Inflammatory macrophage (primary cell): ENCODE measurements at places on chromosomes 4 and X.

GRCh38 chrX:19563746-19564145 lies 48.4 kb upstream of the MAP3K15 start:
- DNase-seq = no peak

GRCh38 chr4:107736924-107737448 lies 17.0 kb upstream of the PAPSS1 start:
- DNase-seq = peak; percentile 38

GRCh38 chrX:19100586-19100985 lies 21.7 kb downstream of the ADGRG2 start:
- no peak for DNase-seq

- no peak for DNase-seq
Measured at GRCh38 chr4:183888564-183888963, 16.5 kb upstream of the STOX2 start.

- no peak for DNase-seq
Measured at GRCh38 chr4:31905363-31905762, 1185.2 kb downstream of the PCDH7 start.

GRCh38 chr4:141730805-141731204 lies 94.4 kb downstream of the IL15 start:
- no peak for DNase-seq

- peak; percentile 12 for DNase-seq
Measured at GRCh38 chr4:82382751-82383150, 9.0 kb upstream of the HNRNPD start.

- DNase-seq = no peak
Measured at GRCh38 chrX:103309860-103310554, 783 bp downstream of the BEX2 start.

GRCh38 chr4:18285357-18285756 lies 263.8 kb upstream of the LCORL start:
- no peak for DNase-seq

DNA sequence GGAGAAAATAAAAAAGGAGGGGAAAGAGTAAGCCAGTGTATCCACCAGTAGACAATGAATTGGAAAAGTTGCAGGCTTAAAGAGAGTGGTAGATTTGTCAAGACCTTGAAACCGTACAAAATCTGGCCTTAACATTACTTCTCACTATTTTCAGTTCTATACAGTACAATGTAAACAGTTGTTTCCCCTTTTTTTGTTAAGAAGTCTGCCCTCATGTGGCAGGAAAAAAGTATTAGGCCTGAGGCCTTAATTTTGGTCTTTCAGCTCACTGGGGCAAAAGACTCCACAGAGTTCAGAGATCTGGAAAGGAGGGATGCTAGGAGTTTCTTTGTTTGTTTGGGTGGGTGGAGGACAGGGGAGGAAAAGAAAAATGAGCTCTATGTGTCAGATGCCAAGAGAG lies 92.8 kb upstream of the CCDC160 start:
- DNase-seq = peak; percentile 30

DNA sequence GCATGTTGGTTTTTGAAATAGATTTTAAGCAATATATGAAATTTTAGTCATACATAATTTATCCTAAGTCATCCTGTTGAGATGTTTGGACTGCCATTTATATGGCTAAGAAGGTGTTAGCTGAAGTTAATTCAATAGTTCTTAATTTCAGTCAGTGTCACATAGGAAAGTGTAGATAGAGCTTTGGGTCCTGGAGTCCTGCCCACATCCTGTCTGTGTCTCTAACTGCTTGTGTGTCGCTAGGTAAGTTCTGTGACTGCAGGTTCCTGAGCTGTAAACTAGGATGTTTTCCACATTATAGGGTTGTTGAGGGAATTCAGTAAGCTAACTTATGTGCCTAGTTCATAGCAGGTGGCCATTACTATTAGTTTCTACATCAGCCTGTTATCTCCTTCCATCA lies 20.7 kb downstream of the OFD1 start:
- DNase-seq = no peak

DNA sequence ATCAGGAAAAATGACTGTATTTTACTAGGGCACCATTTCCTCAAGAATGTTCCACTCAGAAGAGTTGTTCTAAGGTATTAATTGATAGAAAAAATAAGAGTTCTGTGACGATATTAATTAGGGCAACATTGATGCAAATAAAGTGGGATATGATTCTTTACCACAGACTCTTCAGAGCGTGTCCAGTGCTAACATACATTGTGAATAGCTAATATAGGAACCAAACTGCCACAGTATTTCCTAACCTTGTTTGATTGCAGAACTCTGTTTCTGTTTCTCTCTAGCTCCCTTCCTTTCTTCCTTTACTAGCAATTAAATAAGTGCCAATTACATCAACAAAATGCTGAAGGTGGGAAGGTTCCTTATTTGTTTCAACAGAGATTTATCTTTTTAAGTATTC lies 154.1 kb upstream of the CPEB2 start:
- peak; percentile 85 for DNase-seq

- no peak for DNase-seq
Measured at GRCh38 chrX:39301036-39301435, 499.8 kb downstream of the MID1IP1 start.

DNA sequence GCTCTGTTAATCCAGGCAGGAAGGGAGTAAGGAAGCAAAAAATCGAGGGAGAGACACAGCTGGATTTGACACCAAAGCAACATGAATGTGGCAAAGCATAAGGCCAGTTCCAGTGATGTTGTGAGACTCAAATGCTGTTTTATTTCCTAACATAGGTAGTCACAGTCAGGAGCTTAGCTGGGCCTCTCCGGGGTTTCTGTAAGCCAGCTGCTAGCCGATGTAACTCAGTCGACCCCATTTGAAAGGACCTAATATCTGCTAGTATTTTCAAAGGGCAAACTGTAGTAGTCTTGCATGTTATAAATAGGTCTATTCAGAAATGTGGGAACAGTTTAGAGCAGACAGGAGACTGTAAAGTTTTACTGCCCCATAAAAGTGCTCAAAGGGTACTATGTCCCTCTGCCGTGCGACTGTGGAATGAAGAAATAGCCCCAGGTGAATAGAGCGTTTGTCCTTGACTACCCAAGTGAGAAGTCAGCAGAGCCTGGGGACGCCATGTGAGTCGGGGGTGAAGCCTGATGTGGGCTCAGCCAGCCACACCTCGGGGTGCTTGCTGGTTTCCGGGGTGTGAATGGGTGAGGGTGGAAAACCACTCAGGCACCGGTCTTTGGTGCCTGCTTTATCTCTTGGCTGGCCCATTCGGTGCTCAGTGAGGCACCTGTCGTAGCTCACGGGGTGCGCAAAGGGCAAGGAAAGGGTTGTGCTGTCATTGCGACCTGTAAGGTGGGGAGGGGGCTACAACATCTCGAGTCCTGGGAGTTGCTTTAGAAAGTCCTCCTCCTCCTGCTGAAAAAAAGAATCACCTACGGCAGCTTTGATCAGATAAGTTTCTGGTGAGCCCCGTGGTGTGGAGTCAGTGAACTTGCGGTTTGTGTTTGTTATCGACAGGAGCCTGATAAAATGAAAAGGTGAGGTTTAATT lies 745 bp downstream of the TRIM2 start:
- DNase-seq = no peak

GRCh38 chrX:73913580-73913979 lies 350.6 kb downstream of the CHIC1 start:
- no peak for DNase-seq

DNA sequence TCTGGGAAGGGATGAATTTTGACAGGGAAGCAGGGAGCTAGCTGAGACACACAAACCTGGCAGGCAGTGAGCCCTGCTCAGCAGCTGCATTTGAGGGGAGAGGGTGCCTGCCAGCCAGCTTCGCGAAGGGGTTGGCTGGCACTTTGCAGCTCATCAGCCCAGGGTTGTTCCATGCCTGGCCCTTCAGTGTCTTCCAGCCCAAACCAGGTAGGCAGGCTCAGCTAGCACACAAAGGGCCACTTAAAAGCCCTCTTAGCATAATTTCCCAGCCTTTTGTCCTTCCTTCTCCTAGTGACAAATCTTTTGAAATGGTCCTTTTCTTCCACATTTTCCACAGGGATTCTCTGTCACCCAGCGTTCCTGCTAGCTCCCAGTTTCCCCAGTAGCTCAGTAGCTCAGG lies 4.3 kb upstream of the FRMPD3 start:
- no peak for DNase-seq

DNA sequence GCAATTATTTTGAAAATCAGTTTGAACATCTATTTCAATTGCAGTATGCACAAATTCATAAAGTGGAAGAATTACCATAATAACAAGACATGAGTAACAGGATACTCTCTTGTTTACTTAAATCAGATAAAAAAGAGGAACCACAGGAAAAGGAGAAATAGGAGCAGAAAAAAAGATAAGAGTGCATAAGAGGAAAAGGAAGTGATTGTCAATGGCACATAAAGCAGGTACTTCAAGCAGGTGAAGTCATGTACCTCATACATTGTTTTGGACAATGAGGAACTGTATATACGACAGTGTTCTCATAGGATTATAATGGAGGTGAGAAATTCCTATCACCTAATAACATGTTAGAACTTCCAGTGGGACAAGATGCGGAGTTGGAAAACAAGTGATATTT lies 334.5 kb upstream of the PCDH7 start:
- no peak for DNase-seq

GRCh38 chrX:16022580-16023200 lies 100.7 kb upstream of the GRPR start:
- DNase-seq = peak; percentile 50

DNA sequence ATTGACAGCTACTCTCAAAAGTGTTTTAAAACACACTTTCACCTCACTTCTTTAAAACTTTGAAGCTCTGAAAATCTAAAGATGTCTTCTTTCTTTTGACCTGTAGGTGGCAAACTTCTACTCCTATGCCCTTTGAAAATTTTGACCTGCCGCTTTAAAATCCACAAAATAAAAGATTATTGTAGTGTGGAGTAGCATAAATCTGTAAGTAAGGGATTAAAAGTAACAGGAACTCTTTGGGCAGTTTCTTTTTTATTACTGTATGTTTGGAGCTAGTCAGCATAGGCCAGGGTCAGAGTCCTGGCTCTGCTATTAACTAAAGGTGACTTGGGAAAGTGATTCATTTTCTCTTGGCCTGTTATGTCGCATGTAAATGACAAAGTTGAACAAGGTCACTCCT lies 25.5 kb downstream of the BBS12 start:
- peak; percentile 38 for DNase-seq

DNA sequence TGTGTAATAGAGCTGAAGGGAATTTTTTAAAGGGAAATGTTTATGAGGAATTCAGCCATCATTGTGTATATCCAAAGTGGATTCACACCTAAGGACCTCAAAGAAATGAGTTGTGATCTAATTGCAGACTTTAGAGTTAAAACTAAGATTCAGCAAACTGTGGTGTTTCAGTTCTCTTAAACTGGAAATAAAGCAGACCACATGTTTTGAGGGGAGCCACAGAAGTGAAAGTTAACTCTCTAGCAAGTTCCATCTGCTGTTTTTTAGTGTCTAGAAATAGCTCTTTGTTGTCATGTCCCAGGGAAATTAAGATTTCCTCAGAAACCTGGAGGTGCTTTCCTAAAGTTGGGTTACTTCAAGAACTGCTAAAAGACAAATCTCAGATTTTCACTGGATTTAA lies 97.3 kb upstream of the DDX3X start:
- peak; percentile 30 for DNase-seq

- DNase-seq = no peak
Measured at GRCh38 chr4:54553001-54553400, 104.8 kb upstream of the KIT start.

- no peak for DNase-seq
Measured at GRCh38 chr4:174192943-174193342, 90.5 kb downstream of the FBXO8 start.

DNA sequence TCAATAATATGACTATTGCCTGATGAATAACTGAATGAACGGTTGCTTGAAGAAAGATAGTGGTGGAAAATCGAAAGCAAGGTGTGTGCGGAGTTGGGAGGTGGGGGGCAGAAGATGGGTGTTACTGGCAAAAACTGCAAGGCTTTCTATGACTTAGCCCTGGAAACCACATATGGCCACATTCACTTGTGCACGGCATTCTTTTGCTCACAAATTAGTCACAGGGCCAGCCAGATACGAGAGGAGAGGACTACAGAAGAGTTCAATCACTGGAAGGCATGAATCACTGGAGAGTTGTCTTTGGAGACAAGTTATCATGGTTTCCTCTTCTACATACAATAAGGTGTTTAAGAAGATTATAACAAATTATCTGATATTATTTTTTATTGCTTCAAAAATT lies 626.5 kb upstream of the CPEB2 start:
- DNase-seq = no peak

DNA sequence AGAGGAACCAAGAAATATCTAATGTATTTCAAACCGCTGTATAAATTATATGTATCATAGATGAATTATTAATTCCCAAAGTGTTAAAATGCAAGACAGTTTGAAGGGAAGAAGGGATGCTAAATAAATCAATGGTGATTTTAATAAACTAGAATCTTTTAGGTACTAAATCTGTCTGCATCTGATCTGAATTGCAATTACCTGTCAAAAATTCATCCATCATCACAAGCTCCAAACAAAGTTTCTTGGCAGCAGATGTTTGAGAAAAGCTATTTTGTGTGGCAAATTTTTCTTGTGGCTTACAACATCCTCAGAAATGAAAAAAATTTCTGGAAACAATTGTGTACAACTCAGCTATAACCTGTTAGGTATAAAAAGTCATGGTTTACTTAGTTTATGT lies 816.0 kb upstream of the NDST4 start:
- no peak for DNase-seq

DNA sequence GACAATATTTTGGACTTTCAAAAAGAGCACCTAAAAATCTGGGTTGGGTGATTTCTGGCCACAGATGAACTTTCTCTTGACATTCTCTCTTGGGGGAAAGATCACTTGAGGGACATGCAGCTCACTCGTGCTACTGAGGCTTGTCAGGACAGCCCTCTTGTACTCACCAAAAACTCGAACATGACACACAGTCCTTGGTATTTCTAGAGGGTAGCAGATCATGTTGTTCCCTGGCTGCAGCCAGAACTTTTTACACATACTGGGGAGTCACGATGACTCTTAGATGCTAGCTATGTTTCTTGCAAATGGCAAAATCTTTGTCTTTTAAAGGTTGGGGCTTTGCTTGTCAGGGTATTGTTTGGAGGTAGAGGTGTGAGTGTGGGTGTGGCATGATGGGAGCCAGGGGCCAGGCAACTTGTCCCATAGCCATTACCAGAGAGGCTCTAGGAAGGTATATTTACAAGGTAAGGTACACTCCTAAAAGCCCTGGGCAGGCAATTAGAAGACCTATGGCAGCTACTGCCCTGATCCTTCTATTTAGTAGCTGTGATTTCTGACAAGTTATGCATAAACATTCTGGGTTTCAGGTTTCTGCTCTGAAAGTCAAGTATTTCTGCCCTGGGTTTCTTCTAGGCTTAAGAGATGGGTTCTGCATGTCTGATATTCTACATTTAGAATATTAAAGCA lies 241.7 kb upstream of the TLL1 start:
- no peak for DNase-seq

- no peak for DNase-seq
Measured at GRCh38 chr4:56691425-56691824, 10.3 kb upstream of the HOPX start.
